ENCODE measurements at places on chromosomes 11 and 22. TPM values are rescaled to one million over a fixed set of nuclear protein-coding genes. Genes with fewer than 3 reads are reported as not detected.

- no peak for DNase-seq
- H3K4me1 ChIP-seq = no peaks in the 10 kb centered on the region
- H3K4me3 ChIP-seq = no peak overlapping the region
- H3K36me3 ChIP-seq = no peaks in the 10 kb centered on the region
- H3K27ac ChIP-seq = no peak overlapping the region
Observed at GRCh38 chr22:17672417-17672991, 33.9 kb downstream of the BCL2L13 start.

DNA sequence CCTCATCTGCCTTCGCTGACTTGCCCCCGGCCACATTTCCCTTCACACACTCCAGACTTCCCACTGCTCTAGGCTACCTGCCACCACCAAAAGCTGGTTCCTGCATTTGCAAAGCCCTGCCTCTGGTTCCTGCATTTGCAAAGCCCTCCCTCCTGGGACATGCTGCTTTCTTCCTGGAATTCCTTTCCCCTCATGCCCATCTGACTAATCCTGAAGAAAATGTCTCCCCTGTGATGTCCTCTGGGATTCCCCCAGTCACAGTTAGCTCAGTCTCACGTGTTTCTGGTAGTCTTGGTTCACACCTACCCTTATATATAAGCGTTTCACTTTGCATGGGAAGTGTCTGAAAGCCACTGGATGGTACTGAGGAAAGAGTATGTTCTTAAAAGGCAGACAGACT lies 206.9 kb downstream of the DBX1 start:
- no peaks in the 10 kb centered on the region for H3K4me1 ChIP-seq
- no peaks in the 10 kb centered on the region for H3K36me3 ChIP-seq
- no peaks in the 10 kb centered on the region for H3K27me3 ChIP-seq
- no peak overlapping the region for H3K27ac ChIP-seq
- H3K4me3 ChIP-seq = no peak overlapping the region

DNA sequence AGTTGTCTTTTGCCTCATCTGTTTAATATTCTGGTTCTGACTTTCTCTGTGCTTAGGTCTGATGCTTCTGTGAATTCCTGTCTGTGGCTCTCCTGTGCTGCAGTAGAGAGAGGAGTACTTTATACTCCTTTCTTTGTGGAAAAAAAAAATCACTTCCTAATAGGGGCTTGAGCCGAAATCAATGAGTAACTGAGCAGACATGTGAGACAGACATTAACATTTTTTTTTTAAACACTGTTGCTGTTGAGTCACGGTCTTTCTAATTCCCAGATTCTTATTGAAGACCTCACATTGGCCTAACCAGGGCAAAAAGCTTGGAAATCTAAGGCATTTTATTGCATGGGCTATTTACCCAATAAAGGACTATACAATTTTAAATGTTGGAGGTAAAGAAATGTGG lies 86.1 kb downstream of the GRM5 start:
- no peaks in the 10 kb centered on the region for H3K4me1 ChIP-seq
- H3K27me3 ChIP-seq = no peaks in the 10 kb centered on the region
- no peaks in the 10 kb centered on the region for H3K36me3 ChIP-seq
- H3K27ac ChIP-seq = no peak overlapping the region
- DNase-seq = no peak

- H3K36me3 ChIP-seq = peaks cover 23% of the 10 kb centered on the region
- no peak for DNase-seq
- H3K4me1 ChIP-seq = no peaks in the 10 kb centered on the region
- no peak overlapping the region for H3K27ac ChIP-seq
- H3K4me3 ChIP-seq = no peak overlapping the region
Observed at GRCh38 chr11:45906096-45906682, 882 bp downstream of the FREY1 start.

Gene PKNOX2
- not detected for total RNA-seq

Gene SHISAL1
- total RNA-seq = not detected
